Stimulated activated CD8-positive, alpha-beta memory T cell treated with anti-CD3 and anti-CD28 coated beads, Interleukin-15, amount 100 ng/mL, for 48 hours (primary cell): ENCODE measurements at places on chromosomes 2 and 18.

DNA sequence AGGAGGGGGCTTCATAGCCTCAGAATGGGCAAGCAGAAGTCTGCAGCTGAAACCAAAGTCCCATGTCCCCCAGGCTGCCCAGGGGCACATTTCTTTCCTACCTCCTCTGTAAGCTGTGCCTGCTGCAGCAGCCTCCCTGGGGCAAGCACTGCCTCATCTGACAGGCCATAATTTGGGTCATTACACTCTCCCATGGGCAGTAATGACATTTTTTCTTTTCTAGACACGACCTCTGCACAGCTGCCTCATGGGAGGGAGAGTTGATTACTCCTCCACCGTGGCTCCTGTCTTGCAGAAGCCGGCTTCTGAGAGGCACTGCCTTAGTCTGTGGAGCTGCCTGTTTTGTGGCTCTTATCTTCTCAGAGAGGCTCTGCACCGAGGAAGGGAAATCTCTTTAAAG lies 268.9 kb downstream of the TDRD15 start:
- DNase-seq = no peak

GRCh38 chr18:30280186-30280585 lies 762.4 kb downstream of the DSC3 start:
- no peak for DNase-seq

DNA sequence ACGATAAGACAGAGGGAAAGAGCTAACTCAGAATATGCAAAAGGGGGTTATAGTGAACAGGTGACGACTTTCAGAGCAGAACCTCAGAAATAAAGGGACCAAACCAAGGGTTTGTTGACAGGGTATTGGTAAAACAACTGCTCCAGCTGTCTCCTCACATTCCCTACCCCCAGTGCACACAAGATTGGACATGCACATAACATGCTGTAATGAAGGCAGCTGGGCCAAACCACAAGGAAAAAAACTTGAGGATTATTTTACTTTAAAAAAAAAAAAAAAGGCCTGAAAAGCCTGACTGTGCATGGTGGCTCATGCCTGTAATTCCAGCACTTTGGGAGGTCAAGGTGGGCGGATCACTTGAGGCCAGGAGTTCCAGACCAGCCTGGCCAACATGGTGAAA lies 3.5 kb downstream of the RBM43 start:
- no peak for DNase-seq

DNA sequence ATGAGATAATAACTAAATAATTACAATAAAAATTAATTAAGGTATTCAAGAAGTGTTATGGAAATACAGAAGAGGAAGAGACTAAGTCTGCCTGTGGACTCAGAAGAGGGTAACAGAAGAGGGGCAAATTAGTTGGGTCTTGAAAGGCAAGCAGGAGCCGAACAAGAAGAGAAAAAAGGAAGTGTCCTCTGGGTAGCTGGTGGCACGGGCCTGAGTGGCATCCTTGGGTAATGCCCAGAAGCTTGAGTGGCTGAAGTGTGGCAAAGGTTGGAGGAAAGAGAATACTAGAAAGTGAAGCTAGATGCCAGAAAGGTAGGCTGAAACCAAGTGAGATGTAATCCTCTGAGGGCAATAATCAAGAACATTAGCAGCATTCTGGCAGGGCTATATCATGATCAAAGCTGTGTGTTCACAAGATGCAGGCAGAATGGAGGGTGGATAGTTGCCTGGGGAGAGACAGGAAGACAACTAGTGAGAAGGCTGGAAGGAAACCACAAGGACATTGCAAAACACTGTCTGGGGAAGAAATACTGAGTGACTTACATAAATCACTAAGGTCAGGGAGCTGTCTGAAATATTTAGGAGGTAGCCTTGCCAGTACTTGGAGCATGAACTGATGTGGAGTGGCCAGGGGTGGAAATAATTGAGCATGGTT lies 16.2 kb downstream of the DOCK10 start:
- DNase-seq = no peak

GRCh38 chr2:46198164-46198883 lies 98.9 kb upstream of the EPAS1 start:
- no peak for DNase-seq

DNA sequence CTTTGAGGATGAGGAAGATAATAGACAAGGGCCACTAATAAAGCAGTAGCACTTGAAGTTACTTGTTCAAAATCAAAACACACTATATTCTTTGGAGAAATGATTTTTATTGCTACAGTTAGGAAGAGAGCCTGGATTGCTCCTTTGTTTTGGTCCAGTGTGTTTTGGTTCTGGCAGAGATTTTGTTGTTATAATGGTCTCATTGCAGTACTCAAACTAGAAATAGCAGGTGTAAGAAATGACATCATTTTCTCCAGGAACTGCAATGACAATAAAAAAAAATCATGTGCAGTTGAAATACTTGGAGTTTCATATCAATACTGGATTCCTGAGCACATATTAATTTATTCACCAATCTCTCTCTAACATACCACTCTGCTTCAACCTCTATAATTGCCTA lies 490.3 kb downstream of the CCDC85A start:
- no peak for DNase-seq

GRCh38 chr18:25825979-25826776 lies 264.2 kb downstream of the SS18 start:
- no peak for DNase-seq

GRCh38 chr2:65368468-65368867 lies 63.9 kb downstream of the SPRED2 start:
- DNase-seq = no peak
